Activated CD8-positive, alpha-beta memory T cell treated with anti-CD3 and anti-CD28 coated beads for 4 hours (primary cell): ENCODE measurements at places on chromosomes 5 and 9.

DNA sequence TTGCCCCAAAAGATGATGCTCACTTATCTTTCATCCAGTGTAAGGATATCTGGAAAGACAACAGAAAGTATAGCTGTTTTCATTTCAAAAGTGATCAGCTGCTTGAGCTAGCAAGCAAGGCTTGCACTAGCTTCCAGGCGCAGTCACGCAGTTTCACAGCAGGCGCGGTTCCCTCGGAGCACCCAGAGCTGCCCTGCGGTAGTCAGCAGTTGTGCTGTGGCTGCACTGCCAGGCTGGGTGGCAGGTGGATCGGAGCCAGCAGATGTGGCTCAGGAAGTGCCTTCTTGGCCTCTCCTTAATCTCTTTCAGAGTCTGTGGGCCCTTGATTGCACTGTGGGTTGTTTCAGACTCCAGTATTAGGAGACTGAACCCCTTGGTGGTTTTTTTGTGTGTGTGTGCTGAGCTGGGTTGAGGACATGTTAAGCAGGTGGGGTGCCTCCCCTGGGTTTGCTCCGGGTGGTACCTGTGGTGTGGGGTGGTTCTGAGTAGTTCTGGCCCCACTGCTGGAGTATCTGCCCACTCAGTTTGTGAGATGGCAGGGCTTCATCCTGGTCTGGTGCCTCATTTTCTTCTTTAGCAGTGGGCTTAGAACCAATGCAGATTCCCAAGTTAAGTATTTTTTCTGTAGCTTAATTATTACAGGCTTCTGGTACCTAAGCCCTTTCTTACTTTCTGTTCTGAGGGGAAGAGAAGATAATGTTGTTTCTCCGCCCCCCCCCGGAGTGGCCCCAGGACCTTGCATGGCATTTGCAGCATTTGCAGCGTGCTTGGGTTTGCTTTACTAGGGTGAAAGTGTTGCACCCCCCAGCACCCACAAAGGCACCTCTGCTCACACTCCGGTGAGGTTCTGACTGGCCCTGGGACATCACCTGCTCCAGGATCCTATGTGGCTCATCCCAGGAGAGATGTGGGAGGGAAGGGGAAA lies 16.4 kb downstream of the TENT4A start:
- DNase-seq: no peak

- DNase-seq: no peak
Observed at GRCh38 chr5:169805937-169806700, 169.0 kb downstream of the DOCK2 start.

DNA sequence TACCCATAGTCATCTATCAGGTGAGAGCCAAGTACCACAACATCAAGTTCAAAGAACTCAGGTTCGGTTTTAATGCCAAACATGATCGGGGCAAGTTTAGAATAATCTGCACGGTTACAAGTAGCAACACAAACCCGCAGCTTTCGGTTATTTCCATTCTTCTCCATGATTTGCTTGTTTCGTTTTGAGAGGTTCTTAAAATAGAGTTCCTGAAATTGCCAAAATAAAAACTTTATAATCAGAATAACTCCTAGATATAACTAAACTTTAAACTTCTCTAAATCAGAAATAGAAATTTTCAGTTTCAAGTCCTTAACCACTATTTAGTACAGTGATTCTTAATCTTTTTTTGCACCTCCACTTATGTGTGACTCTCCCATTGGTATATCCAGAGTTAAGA lies 9.1 kb downstream of the GNE start:
- DNase-seq: no peak

- no peak for DNase-seq
Observed at GRCh38 chr9:104232781-104233341, 138.8 kb downstream of the SMC2 start.

DNA sequence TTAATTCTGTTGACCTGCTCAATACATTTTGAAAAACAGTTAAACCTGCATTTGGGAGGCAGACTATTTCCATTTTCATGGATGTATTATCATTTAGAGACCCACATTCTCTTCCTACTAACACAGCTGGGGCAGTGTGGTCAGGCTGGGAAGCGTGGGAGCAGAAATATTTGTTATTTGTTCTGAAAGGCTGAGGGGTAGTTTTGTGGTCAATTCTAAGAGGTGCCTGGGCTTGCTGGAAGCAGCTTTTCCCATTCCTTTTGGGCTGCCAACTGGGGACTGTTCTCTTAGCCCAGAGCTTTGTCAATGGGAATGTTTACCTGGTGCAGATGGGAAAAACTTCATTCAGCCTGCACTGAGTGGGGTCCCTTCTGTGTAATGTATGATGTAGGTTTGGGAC lies 171.4 kb upstream of the DAP start:
- DNase-seq: no peak

DNA sequence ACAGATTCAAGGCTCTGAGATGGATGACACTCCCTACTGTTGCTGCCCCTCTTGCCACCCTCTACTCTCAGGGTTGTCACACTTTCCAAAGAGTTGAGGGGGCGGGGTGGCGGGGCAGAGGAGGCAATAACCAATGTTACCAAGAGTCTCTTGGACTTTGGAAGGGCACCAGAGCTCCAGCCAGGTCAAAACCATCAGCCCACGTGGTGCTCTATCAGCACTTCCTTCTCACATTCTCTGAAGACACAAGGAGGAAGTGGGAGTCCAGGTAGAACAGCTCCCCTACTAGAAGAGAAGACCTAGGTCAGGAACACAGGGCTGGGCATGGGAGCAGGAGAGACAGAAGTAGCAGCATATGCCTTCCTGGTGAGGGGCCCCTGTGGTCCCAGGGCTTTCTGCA lies 33.0 kb upstream of the PIK3R1 start:
- DNase-seq: no peak

DNA sequence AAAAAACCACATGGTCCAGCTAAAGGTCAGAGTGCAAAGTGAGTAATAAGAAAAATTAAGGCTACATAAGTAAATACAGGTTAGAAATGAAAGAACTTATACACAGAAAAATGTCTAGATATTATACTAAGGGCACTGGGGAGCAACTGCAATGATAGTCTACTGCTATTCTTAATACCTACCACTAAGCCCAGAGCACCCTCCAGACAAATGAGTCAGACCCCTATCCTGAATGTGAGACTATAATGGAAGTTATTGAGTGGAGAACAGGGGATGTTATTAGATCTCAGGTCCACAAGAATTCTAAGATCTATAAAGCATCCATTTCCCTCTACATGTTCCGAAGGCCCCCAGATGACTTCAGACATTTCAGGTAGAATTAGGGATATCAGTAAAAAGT lies 438.3 kb downstream of the PRELID2 start:
- DNase-seq: no peak

DNA sequence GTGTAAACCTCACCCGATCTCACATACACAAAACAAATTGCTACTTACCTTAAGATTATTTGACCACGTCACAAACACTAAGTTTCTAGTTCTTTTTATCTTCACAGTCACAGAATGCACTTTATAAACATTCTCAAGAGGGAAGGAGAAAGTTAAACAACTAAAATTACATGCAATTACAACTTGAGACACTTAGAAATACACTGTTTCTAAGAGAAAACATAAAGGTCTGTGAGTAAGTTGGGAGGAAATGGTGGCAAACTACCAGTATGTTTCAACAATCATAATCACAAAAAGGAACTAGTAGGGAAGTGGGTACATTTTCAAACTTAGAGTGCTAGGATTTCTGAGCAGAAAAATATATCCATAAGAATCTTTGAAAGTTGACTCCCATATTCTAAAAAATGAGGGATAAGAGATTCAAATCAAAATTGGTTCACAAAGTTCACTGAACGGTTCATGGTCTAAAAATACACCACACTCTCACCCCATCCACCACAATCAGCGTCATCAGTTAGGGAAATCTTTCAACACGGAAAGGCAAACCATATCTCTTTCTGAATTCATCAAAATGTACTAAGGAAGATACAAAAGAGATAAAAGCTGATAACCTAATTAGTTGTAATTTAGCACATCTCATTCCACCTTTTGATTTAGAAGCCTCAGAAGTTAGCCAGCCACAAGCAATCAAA lies 182.6 kb downstream of the BNC2 start:
- DNase-seq: no peak

GRCh38 chr9:33125871-33126823 lies 41.0 kb downstream of the B4GALT1 start:
- DNase-seq: no peak

- no peak for DNase-seq
Observed at GRCh38 chr9:95284162-95285080, 33.1 kb downstream of the FANCC start.

DNA sequence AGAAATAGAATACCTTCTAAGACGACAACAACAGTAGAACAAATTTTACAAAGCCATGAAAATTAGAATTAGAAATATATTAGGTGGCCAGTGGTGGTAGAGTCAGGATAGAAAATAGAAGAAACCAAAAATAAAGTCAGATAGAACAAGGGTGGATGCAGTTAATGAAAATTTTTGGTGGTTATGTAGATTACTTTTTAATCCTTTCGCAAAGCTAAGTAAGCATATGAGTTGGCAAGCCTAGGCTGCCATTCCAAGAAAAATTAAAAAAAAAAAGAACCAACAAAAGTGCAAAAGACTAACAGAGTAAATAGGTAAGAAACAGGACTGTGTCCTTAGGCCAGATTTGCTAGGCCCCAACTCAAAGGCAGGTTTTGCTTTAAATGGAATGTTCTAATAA lies 56.8 kb downstream of the PCSK5 start:
- DNase-seq: no peak

GRCh38 chr9:72322259-72322658 lies 42.7 kb downstream of the ZFAND5 start:
- no peak for DNase-seq

- no peak for DNase-seq
Observed at GRCh38 chr9:128742401-128742800, 18.5 kb upstream of the ZDHHC12 start.
